ENCODE measurements at places on chromosomes 3 and 15.

GRCh38 chr15:67521783-67522568 lies 1.0 kb downstream of the C15orf61 start:
- DNase-seq: no peak

DNA sequence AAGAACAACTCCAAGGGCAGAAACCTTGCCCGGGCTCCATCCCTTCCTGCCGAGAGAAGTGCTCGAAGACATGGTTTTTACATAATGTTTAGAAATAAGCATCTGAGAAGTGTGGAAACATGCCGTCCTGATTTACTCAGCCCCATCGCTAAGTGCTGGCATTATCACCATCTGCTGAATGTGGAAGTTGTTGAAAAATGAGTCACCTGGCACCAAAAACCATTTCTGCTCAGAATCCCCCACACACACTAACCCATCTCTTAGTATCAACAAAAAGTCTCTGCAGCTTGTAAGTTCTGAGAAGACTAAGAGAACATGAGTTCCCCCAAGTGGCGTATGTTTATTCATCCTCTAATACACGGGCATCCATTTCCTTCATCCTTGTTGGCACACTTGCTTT lies 51.0 kb upstream of the ARL8B start:
- no peak for DNase-seq

GRCh38 chr15:76954744-76955143 lies 23.2 kb downstream of the RCN2 start:
- no peak for DNase-seq

- no peak for DNase-seq
Measured at GRCh38 chr3:192010490-192010889, 549.5 kb downstream of the PYDC2 start.

DNA sequence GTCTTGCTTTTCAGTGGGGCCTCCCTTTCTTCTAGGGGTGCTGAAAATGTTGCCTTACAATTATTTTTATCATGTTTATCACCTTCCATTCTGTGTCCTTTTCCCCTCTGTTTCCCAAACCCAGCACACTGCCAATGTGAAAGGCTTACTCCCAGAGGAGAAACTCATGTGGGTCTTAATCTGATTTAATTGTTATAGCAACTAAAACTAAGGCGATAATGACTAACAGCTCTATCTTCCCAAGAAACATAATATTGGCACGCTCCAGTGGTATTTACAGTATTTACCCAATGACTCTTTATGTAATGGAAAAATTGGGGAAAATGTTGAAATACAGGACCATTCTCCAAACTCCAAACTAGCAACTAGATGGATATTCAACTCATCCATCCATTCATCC lies 58.4 kb downstream of the MESD start:
- no peak for DNase-seq

GRCh38 chr3:195774917-195775316 lies 36.8 kb downstream of the MUC4 start:
- peak; percentile 35 for DNase-seq

DNA sequence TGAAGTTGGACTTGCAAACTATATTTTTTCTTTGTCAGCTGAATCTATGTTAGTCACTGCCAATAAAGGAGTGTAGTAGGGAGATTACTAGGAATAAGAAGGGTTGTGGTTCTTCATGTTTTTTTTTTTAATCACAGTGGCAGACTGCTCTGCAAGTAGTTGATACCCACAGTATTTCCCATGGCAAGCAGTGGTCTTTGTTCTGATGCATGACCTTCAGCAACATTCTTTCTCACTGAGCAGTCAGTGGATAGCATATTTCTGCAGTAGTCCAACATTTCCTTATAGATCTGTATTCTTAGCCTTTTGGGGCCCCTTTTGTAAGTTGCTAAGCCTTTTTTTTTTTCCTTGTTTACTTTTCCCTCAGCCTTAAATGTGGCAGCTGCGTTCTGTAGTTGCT lies 151.1 kb downstream of the DOCK3 start:
- DNase-seq: no peak

DNA sequence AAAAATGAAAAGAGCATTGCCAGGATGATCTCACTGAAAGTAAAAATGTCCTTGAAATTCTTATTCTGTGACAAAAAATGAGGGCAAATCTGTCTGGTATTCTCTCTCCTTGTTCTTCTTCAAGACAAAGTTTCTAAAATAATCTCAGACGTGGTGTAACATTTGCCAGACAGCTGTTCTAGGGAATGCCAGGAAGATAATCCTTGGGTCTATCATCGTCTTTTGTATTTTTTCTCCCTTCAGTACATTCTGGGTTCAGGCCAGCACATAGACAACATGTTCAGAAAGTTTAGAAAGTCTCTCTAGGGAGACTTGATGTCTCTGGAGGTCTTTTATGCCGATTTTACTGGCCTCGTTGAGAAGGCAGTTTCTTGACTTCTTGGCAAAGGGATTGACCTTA lies 121.2 kb upstream of the HES1 start:
- DNase-seq: no peak

DNA sequence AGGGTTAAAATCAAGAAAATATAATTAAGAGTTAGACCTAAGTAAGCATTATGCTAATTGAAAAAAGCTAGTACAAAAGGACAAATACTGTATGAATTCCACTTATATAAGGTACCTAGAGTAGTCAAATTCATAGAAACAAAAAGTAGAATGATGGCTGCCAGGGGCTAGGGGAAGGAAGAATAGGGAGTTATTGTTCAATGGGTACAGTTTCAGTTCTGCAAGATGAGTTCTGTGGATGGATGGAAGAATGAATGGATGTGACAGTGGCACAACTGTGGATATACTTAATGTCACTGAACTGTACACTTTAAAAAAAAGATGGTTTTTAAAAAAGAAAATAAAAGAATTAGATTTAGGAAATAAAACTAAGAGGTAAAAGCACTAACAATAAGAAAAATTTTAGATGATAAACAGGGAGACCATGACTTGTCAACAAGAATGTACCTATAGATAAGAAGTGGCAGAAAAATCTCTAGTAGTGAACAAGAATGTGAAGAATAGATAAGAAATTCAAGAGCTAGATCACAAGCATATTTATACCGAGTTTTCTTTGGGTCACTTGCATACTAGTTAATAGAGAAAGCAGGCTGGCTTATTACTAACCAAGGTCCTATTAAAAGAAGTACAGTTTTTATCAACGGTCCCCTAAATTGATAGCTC lies 5.5 kb downstream of the IFT80 start:
- no peak for DNase-seq

GRCh38 chr15:39156646-39157250 lies 424.1 kb upstream of the THBS1 start:
- no peak for DNase-seq

DNA sequence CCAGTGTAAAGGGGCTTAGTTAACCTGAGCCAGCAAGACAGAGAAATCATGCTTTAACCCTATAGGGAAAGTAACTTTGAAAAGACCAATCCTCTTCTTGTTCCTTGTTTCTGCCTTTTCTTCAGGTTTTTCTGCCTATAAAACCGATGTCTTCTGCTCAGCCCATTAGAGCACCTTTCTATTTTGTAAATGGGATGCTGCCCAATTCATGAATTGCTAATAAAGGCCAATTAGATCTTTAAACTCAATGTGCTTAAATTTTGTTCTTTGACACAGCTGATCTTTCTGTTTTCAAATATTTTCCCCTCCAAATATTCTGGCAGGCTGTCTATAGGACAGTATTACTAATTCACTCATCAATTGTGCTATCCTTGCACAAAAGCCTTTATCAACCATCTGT lies 33.8 kb upstream of the SPTSSB start:
- no peak for DNase-seq

DNA sequence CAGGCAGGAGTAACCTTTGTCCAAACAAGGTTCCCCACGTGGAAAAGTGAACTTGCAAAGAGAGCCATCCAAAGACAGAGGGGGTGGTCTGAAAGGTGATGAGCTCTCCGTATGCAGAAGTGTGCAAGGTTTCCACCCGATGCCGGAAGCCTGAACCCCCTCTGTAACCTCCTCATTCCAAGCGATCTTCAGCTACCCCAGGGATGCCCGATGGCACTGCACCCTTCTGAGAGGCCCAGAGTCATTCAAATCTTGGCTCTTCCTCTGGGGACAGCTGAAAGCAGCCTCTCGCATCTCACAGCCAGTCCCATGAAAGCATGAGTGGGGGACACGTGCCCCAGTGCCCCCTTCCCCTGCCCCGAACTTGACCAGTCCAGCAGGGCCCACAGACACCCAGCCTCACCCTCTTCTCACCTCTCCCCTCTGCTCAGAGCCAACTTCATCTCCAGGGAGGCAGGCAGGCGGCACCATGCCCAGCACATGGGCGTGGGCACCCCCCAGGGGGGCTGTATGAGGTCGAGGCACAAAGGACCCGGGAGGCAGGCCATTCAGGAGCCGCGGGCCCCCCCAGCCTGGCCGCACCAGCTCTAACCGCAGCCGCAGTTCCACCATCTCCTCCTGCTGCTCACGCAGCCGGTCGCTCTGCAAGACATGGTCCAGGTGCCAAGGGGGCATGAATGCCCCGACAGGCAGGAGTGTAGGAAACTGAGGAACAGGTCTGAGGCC lies 8.7 kb downstream of the KIF7 start:
- DNase-seq: peak; percentile 64

GRCh38 chr3:45017821-45018220 lies 8.3 kb upstream of the CLEC3B start:
- DNase-seq: no peak

- no peak for DNase-seq
Measured at GRCh38 chr3:21464746-21465145, 286.3 kb downstream of the ZNF385D start.

GRCh38 chr3:12401208-12401607 lies 83.1 kb upstream of the TSEN2 start:
- no peak for DNase-seq

DNA sequence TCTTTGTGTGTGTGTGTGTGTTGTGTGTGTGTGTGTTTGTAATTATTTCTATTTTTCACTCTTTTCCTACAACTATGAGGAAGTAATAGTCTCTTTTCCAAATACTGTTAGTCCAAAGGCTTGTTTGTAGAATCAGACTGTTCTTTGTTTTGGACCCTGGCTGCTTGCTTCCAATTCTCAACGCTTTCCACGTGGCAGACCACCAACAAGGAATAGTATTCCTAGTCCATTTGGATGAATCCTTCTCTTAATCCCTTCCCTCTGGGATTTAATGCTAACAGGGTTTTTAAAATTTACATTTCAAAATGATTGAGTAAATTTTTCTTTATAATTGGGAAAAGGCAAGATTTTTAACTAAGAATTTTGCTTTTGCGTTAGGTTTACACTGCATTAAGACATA lies 62.7 kb downstream of the ADAMTSL3 start:
- DNase-seq: no peak

DNA sequence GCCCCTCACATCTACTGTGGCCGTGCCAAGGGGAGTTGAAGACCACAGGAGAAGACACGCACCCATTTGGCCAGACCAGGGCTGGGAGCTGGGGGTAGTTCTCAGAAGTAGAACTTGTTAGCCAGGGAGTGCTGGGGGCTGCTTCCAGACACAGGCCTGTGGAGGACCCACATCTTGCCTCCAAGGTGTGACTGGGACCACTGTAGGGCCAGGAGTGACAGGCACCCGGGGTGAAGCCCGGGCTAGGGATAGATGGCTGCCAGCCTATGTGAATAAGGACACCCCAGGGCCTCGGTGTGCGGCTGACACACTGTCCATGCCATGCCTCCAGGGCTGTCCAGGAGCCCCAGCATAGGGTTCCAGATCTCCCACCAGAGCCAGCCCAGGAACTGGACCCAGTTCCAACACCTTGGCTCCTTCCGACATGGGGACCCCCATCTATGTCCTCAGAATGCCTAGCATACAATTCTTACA lies 1.8 kb downstream of the ANPEP start:
- no peak for DNase-seq

- DNase-seq: no peak
Measured at GRCh38 chr3:141370065-141370533, 1.8 kb downstream of the ZBTB38 start.

GRCh38 chr3:194111336-194111735 lies 24.6 kb upstream of the HES1 start:
- DNase-seq: no peak

GRCh38 chr3:110236976-110237610 lies 834.5 kb upstream of the NECTIN3 start:
- no peak for DNase-seq

- no peak for DNase-seq
Measured at GRCh38 chr3:45054196-45054857, 28.2 kb downstream of the CLEC3B start.

GRCh38 chr3:31522152-31522551 lies 10.6 kb upstream of the STT3B start:
- no peak for DNase-seq

DNA sequence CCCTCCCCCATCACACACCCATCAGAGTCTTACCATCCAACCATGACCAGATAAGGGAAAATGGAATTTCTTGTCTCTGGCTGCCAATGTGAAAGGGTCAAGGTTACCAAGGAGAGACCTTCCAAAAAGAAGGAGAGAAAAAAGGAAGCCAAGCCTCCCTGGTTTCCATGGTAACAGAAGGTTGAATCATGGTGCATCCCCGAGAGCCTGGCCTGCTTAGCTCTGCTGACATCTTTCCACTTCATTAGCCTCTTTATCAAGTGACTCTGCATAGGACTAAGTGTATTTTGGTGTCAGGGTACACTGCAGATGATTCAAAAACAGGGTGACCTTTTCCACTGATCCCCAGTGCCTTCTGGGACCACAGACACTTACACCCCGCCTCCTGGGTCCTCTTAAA lies 225.7 kb upstream of the PPP2R3A start:
- DNase-seq: no peak

GRCh38 chr3:174541708-174542315 lies 317.3 kb upstream of the NAALADL2 start:
- DNase-seq: no peak

DNA sequence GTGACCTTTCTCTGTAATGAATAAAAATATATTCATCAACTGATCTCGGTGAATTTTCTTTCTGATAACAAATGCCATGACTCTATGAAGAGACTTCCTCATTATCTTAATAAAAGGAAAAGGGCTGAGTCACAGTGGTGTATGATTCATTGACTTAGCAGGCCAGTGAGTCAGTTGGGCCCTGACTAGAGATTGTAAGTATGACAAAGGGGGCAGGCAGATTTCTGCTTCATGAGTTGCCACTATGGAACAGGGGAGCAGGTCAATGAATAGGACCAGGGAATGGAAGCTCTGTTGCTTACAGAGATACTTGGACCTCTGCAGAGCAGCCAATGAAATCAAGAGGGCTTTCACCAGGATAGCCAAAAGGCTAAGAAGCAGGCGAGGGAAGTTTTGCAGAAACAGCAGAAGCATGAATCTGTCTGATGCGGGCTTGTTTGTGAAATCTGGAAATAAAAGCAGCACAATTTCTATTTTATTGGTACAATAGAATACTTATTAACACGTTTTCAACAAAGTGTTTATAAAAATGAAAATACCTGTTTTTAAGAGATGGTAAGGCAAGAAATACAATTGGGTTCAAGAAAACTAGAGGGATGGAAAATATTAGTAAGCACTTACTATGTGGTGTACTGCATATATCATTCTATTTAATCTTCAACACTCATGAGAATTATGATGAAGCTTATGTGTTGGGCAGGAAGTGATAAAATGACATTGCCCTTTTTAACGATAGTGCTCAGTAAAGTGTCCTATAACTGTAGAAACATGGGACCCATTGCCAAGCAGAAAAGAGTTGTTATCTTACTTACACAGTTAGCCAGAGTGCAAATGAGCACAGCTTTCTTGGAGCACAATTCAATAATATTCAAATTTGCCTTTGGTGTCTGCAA lies 169.8 kb upstream of the MYRIP start:
- DNase-seq: peak; percentile 66

Measured in RWPE2 (cell line).